ENCODE measurements at places on chromosomes 13 and 19. TPM values are rescaled to one million over a fixed set of nuclear protein-coding genes. Genes with fewer than 3 reads are reported as not detected.

DNA sequence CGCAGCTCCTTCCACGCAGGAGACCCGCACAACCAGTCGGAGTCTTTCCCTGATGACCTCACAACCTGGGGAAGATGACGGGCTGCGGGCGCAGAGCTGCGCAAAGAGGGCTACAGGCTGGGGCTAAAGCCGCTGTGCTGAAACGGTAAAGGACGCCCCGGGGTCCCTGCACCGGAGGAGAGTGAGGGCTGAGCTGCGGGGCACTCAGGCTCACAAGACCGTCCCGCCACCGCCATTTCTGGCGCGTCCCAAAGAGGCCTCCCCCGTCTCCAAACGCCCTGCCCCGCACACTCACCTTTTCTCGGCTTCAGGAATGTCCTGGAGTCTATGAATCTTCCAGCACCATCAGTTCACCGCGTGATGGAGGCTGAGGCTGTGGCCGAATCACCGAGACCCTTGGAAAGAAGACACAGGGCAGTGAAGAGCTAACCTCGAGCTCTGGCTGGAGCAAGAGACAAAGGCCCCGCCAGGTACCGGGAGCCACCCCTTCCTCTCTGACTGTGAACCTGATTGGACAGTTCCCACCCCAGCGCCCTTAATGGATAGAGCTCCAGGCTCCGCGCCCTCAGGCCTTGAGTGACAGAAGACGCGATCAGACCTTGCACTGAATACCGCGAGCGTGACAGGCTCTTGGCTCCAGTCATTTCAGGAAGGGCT, 41.8 kb upstream of the ZNF429 start:
- no peak for DNase-seq

DNA sequence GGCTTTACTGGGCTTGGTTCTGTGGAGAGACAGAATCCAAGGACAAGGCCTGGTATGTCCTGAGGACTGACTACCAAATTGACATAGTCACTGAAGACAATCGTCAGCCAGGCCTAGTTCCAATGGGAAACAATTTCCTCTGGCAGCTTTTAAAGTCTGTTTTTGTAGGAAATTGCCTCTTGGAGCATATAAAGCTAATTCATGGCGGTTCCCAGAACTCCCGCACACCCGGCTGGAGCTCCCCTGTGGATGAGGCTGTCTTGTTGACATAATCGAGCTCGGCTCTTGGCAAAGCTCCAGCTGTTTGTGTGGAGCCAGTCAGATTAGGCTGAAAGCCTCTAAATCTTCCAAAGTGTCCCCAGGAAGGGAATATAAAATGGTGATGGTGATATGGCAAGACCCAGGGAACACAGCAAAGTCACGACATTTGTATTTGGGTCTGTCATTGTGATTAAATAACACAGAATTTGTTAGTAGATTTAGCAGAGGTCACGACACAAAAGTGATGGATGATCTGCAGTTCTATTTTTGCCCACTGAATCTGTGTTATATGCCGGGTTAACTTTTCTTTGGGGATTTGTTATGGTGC, 395.0 kb downstream of the PCDH9 start:
- DNase-seq: no peak

- no peak for DNase-seq
These were observed 132.2 kb downstream of the FREM2 start for GRCh38 chr13:38819053-38819452.

DNA sequence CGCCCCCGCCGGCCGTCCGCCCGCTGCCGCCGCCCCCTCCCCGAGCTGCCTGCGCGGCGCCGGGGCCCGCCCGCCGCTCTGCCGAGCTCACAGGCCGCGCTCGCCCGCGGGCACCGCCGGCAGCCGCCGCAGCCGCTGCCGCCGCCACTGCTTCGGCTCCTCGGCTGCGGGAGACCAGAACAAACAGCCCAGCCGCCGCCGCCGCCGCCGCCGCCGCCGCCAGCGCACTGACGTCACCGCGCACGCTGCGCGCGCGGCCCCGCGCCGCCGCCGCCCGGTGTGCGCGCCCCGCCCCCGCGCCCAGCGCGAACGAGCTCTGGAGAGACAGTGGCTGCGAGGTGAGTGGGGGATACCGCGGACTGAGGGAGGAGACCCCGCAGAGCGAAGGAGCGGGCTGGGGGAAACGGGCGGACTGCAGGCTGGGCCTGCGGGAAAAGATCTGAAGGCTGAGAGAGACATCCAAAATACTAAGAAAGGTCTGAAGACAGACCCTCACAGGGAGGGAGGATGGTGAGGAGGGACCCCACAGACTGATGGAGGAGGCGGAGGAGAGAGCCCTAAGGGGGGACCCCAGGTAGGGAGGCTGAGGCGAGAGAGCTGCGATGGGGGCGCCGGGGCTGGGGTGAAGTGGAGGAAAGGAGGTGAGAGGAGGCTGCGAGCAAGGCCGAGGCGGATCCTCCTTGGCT, at the start of gene BRD4:
TSS of gene BRD4 (minus strand) at position 229 of the 686 bp plus-strand sequence. CDS start 59,440 bp downstream, outside the sequence.
- DNase-seq: peak; percentile 88

DNA sequence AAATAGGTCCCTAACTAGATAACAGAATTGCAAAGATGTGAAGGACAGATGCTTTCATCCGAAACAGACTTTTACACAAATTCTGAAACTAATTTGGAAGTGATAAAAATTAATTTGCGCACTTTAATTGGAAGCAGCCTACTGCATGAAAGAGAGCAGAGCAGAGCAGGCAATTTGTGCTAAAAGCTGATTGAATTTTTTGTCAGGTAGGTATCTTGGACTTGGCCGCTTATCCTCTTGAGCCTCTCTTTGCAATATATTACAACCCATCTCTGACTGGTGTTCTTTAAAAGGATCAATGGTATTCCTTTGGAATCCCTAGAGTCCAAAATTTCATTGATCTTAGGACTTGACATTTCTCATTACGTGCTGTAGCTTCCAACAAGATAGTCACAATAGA, 183.3 kb upstream of the MAB21L1 start:
- no peak for DNase-seq

- DNase-seq: no peak
These were observed 310.9 kb downstream of the ZNF536 start for GRCh38 chr19:30682999-30683536.

- DNase-seq: no peak
These were observed 54.1 kb upstream of the MAB21L1 start for GRCh38 chr13:35530581-35530980.

DNA sequence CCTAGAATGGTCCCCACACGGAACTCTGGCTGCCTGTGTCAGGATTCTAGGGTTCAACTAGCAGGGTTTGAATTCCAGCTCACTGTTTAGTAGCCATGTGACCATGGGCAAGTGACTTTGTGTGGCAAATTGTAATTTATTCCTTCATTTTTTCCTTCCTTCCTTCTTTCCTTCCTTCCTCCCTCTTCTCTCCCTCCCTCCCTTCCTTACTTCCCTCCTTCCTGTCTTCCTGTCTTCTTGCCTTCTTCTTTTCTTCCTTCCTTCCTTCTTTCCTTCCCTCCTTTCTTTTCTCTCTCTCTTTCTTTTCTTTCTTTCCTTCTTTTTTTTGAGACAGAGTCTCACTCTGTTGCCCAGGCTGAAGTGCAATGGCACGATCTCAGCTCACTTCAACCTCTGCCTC, 8.5 kb upstream of the DENND1C start:
- no peak for DNase-seq

Gene PINLYP
- total RNA-seq: 8.8 TPM

Gene VSTM2B
- 0.98 TPM for total RNA-seq

Gene SIGLEC8
- not detected for total RNA-seq

Gene WDR88
- not detected for total RNA-seq

Gene ZNF737
- 10.6 TPM for total RNA-seq
